ENCODE measurements at places on chromosomes 2 and 18.

GRCh38 chr18:68520406-68521075 is 194.4 kb downstream of the TMX3 start:
- DNase-seq = no peak

DNA sequence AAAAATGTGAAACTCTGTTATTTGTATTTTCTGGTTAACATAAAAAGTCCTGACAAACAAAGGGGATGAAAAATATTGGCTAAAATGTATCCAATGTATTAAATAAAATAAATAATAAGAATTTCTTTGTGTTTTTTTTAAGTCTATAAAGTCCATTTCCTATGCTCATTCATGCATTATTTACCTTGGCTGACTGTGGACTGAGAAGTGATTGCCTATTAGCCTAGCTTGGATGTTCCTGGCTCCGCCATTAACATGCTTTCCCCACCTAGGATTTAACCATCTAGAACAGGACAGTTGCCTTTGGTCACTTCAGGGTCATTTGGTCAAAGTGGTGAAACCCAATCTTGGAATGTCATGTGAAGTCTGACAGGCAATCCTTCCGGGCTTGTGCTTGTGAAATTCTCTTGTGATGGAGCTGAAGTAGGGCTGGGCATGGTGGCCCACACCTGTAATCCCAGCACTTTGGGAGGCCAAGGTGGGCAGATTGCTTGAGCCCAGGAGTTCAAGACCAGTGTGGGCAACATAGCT is 60.4 kb upstream of the TANC1 start:
- no peak for DNase-seq

GRCh38 chr18:13585379-13586153 is 140.8 kb downstream of the FAM210A start:
- no peak for DNase-seq

GRCh38 chr18:41829647-41830516 is 125.2 kb upstream of the PIK3C3 start:
- DNase-seq = no peak

DNA sequence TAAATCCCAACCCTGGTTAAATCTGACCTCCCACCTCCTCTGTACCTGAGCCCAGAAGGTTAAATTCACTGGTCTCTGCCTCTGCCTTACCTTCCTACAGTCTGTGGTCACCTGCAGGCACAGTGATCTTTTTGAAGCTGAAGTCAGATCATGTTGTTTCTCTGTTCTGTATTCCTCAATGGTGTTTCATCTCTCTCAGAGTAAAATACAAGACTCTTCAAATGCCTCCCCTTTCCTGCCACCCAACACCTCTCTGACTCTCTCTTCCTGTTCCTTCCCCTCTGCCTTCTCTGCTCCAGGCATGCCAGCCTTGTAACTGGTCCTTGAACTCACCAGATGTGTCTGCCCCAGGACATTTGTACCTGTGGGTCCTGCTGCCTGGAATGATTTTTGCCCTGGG is 219.3 kb downstream of the UXS1 start:
- no peak for DNase-seq

DNA sequence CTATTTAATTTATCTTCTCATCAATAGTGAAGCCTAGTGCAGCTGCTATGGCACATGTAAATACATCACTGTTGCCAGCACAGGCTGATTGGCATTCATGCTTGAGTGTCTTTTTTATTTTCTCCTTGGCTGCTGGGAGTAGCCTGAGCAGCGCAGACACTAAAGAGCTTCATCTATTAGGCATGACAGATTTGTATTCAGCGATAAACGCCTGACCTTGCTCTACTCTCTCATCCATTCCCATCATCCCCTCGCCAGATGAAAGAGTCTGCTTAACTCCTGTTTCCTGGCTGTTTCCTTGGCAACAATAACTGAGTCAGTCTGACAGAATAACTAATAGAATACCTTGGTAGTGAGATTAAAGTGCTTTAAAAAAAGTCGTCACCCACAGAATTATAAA is 753.6 kb downstream of the DCC start:
- no peak for DNase-seq

DNA sequence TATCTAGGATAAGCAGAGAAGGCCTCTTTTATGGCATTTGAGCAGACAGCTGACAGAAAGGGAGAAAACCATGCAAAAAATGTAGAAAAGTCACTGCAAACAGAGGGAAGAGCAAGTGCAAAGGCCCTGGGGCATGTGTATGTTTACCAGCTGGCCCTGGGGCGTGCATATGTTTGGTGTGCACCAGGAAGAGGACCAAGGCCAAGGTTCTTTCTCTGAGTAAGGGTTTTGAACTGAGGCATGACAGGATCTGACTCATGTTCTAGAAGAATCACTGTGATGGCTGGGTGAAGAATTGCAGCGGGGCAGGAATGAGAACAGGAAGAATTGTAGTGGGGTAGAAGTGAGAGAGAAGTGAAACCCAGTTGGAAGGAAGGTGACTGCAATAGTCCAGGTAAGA is 69.6 kb downstream of the STEAP3 start:
- no peak for DNase-seq

- no peak for DNase-seq
Observed at GRCh38 chr18:75544496-75544895, 117.0 kb upstream of the SMIM21 start.

DNA sequence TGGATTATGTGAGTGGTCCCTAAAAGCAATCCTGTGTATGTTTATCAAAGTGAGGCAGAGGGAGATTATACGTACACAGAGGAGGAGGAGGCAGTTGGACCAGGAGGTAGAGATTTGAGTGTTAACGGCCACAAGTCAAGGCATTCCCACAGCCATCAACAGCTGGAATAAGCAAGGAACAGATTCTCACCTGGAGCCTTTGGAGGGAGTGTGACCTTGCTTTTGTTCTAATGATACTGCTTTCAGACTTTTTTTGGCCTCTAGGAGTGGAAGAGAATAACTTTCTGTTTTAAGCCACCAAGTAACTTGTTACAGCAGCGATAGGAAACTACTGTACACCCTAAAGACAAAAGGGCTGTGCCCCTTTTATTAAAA is 18.1 kb downstream of the LCLAT1 start:
- no peak for DNase-seq

- DNase-seq = no peak
Observed at GRCh38 chr2:118016911-118017310, 3.0 kb upstream of the CCDC93 start.

All from omental fat pad (tissue), 4 donors.